ENCODE measurements at places on chromosomes 1 and 21. TPM values are rescaled to one million over a fixed set of nuclear protein-coding genes. Genes with fewer than 3 reads are reported as not detected.
A peak's percentile ranks its signal among the peaks of the same experiment; 100 is the strongest.

Gene GOLT1A
- 1.3 TPM for total RNA-seq

Gene CTSS
- total RNA-seq = 10.9 TPM

DNA sequence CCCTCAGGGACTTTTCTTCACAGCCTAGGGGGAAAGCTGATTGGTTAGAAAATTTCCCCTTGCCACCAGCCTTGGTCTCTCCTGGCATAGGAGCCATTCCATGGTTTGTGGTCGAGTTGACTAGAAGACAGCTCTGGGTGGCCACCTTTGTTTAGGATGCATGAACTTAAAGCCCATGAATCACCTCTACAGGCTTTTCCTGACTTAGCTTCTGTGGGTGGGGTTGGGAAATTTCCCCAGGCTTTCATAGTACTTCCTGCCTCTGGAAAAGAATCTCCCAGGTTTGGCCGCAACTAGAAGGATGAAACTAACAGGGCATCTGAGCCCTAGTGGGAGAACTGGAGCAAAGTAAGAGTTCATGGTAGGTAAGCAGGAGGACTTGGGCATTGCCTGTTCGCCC is 72.6 kb downstream of the SNRPE start:
- no peak for DNase-seq

- DNase-seq = no peak
Observed at GRCh38 chr1:106200711-106201110, 855.8 kb upstream of the PRMT6 start.

DNA sequence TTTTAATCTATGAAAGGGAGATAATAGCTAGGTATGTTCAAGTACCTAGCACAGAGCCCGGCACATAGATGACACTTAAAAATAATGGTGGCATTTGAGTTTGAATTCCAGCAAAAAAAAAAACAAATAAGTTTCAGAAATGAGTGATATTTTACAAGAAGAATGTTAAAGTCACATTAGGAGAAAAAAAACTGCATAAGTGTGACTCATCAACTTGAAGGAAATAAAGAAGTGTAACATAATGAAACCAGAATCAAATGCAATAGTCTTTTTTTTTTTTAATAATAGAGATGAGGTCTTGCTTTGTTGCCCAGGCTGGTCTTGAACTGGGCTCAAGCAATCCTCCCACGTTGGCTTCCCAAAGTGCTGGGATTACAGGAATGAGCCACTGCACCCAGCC is 17.1 kb downstream of the DNASE2B start:
- no peak for DNase-seq

- no peak for DNase-seq
Observed at GRCh38 chr1:31064111-31064717, 1.3 kb downstream of the PUM1 start.

DNA sequence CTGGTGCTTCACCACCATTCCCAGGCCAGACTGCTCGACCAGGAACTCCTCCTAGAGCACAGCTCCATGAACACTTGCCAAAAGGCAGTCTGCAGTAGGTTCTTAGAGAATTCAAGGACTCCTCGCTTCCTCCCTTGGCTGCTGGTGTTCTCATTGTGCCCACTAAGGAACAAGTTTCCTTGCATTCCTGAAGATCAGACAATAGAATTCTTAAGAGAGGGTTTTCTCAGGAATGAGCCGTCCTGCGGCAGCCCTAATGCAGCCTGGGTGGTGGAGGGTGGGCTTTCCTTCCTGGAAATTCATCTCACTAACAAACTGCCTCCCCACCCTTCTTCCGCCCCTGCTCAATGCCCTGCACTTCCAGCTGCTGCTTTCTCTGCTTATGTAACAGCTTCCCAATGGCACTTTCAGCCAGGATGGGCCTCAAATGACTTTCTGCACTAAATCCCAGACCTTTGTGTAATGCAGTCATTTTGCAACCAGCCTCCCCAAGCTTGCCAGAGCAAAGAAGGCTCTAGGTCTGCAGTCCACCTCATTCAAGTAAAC is 287.9 kb downstream of the PLPP3 start:
- DNase-seq = peak; percentile 44

DNA sequence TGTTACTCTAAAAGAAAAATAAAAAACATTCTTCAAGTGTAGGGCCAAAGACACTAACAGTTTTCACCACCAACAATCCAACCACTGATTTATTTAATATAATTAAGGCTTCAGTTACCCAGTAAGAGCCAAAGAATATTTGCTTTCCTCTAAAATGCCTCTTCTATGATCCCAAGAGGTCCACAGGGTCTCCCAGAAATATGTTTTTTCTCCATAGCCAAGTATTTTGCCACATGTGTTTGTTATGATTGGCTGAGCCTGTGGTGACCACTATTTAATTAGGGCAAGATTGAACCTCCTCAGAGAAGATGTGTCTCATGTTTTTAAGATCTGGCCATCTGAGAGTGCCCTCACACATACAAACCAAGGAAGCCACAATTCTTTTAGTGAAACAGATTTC is 135.9 kb downstream of the TPR start:
- no peak for DNase-seq
